ENCODE measurements at places on chromosomes 3 and 15.

DNA sequence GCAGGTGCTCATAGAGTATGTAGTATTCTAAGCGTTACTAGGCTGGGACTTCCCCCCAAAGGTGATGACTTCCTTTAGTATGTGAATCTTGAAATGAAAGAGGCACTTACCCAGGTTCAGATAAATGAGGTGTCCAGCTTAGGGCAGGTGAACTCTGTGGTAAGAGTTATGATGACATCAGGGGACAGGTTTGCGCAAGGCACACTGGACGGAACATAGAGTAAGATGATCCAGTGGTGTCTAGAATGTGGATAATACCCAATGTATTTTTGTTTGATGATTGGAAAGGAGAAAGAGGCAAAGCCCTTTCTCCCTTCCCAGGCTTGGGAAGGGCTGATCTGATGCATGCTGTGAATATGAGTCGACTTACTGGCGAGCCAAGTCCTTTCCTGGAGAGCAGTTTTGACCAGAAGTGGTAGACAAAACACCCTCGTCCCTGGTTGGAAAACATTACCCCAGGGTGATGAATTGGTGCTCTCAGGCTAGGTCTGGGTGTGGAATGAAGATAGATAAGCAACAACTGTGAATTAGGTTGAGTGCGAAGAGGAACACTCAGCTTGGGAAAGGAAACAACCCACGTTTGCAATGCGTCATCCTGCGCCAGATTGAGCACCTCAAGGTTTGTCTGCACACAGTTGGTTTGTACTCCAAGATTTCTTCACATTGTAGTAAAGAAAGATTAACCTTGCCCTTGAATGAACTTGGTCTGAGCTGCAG is 124.2 kb downstream of the GHSR start:
- DNase-seq, result no peak

DNA sequence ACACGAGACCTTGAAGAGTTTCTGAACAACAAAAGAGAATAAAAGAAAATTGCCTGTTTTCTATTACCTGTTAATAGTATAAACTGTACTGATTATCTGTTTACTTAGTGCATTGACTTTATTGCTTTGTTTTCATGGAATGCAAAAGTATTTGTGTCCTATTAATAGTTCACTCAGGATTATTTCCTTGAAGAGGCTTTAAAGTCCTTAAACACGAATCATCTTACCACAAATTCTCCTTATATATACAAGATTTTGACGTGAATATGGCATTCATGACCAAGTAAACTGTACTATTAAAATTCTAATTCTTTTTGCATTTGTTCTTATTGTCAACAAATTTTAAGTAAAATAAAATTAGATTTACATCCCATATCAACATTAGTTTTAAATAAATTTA is 513.0 kb downstream of the NTRK3 start:
- DNase-seq, result no peak

DNA sequence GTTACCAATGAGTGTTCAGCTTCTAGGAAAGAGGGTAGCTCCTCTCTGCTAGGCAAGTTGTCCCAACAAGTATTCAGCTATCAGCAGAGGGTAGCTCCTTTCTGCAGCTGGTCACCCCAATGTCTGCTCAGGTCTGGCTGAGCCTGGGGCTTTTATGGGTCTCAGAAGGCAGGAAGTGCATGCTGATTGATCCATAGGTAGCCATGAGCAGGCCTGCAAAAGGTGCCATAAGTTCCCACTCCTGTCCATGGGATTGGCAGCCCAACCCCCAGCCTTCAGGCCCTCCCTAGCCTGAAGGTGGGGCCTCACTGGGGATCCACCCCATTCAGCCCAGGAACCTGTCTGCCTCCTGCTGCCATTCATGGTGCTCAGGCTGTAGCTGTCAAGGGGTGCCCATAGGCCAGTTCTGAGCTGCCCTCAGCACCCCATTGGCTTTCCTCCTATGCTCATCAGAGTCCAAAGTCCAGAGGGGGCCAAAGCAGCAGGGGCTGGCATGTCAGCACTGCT is 34.6 kb upstream of the DNAJC13 start:
- DNase-seq, result no peak

GRCh38 chr3:134472831-134473230 is 13.0 kb downstream of the ANAPC13 start:
- DNase-seq, result no peak

DNA sequence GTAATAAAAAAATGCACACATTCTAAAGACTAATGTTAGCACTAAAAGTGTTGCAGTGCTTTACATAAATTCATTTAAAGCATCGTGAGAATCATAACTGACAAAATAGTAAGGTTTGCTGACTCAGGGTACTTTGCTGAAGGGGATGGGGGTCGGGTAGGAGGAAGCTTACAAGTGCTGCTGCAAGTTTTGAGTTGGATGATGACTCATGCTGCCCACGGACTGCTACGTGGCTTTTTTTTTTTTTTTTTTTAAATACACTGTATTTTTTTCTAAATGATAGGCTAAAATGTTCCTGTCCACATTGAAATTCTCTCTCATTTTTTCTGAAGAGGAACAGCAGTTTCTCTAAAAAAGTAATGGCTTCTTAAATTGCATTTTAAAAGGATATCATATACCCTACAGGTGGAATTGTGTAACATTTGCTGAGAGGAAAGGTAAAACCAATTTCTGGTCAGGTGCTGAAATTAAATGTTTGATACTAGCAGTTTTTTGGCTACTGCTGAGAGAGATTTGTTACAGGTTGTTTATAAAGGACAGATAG is 2.2 kb downstream of the MAPK6 start:
- DNase-seq, result peak; percentile 66

All from H54 (cell line).